ENCODE measurements at places on chromosomes 11 and 22. TPM values are rescaled to one million over a fixed set of nuclear protein-coding genes. Genes with fewer than 3 reads are reported as not detected.

The MUC6 gene
- not detected for total RNA-seq

The MRGPRF gene
- 5.9 TPM for total RNA-seq

The SLC25A1 gene
- 50.2 TPM for total RNA-seq

DNA sequence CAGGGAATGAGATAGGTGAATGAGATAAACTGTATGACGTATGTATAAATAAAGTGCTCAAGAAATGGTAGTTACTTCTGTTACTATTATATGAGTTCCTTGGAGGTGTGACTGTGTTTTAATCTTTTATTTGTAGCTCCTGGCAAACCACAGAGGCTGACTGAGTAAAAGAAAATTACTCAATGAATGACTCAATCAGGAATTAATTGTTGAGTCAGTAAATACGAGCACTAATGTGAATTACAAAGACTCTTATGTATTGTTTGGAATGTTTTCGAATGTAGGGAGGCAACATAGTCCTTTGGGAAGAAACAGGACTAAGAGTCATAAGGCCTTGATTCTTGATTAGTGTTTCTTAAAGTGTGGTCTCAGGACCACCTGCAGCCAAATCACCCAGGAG is 51.1 kb upstream of the BLID start:
- H3K27ac ChIP-seq, result no peak overlapping the region
- H3K27me3 ChIP-seq, result no peaks in the 10 kb centered on the region

All from breast epithelium (tissue), 4 donors.